NCI-H187 (cell line): ENCODE measurements at places on chromosomes 1 and 21.

DNA sequence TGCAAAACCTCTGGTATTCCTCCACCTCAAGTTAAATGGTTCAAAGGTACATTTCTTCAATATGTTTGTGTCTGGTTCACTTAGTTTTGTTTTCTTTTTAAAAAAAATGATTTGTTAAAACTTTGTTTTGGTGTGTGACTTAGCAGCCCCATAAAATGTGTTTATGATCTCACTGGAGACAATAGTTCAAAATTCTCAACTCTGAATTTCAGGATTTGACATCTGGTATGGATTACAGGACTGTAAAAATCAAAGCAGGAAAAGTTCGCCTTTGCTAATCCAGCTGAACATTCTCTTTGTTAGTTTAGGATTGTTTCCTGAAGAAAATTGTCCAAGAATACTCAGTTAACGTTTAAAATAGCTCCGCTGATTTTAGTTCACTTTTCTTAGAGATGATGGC is 231.7 kb downstream of the HMCN1 start:
- no peak for DNase-seq

- DNase-seq: no peak
These were observed 852.9 kb upstream of the ADGRL4 start for GRCh38 chr1:79859212-79859948.

DNA sequence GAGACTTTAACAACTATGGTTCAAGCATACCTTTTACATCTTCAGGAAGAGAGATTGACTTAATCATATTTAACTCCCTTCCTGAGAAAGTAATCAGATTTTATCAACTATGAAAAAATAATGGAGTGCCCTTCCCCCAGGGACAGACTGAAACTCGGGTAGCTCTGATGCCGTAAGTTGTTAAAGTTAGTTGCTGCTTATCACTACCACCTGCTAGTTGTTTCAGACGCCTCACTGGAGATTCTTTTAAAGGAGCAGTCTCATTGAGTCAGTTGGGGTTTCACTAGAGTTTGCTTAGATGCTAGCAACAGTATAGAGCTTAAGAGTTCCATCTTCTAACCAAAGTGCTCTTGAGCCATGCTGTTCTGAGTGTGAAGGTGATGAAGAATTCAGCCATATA is 17.0 kb upstream of the TRAF5 start:
- no peak for DNase-seq

DNA sequence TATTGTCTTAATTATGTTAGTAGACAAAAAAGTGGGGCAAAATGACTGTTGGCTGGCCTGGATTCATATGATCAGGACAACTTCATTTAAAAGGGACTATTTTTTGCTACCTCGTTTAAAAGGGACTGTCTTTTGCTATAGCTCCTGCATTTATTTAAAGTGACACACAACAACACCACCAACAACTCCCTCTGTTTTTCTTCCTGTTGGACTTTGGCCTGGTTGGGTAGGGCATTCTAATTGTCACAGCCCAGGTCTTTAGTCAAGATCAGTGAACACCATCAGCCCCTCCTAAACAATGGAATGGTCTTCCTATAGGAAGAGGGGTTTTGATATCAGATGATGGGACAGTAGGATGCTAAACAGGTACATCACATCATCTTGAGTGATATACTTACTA is 241.8 kb downstream of the GPR52 start:
- no peak for DNase-seq
